Fibroblast of villous mesenchyme (primary cell): ENCODE measurements at places on chromosomes 7 and 10.
A peak's percentile ranks its signal among the peaks of the same experiment; 100 is the strongest.

GRCh38 chr10:1394155-1394912, 338.1 kb downstream of the WDR37 start:
- DNase-seq = no peak

DNA sequence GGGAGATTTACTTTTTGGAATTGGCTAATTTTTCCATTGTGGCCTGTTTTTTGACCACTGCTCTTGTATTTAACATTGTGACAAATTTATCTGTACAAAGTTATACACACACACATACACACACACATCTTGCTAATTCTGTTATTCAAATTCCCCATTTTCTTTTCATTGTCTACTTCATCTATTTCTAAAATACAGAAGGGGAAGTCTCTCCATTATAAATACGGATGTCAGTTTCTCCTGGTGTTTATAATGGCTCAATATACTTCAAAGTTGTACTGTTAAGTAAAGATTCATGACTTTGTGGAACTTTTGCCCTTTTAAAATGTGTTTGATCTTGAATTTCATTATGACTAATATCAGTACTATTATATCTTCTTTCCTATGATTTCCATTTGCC, 81.0 kb downstream of the CNOT4 start:
- DNase-seq = no peak

GRCh38 chr7:16935341-16935735, 53.6 kb upstream of the AGR3 start:
- no peak for DNase-seq

DNA sequence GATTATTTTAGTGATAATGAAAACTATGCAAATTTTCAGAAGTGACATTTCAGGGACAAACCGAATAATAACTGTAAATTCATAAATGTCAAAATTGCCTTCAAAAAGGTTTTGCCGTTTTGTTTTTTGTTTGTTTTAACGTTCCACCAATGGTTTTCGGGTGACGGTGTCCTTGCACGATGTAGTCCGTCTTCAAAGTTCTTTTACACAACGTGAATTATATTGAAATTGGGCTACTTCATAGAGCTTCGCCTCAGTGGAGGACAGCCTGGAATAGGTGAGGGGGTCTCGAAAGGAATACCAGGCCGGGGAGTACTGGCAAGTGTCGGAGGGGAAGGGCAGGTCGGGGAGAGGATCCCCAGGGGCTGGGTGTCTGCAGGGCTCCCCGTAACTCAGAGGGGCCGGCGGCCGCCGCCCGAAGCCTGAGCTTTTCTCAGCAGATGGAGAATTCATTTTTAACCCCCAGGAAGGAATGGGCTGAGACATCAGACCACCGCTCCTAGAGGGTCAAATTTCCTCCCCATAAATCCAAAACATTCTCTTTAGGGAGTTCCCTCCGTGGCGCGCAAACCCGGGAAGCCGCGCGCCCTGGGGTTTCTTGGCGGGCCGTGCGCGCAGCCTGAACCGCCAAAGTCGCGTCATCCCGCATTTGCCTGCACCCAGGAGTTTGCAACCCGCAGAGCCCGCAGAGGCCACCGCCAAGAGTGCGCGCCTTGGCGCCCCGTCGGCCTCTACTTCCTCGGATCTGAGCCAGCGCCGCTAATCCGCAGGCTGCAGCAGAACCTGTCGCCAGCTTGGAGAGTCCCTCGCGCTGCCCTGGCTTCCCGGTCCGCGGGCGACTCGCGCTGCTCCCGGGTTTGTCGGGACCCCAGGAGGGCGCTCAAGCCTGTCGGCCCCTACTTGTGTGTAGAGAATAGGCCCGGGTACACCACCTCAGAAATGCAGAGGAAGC, 17.3 kb upstream of the EVX1 start:
- DNase-seq = no peak

DNA sequence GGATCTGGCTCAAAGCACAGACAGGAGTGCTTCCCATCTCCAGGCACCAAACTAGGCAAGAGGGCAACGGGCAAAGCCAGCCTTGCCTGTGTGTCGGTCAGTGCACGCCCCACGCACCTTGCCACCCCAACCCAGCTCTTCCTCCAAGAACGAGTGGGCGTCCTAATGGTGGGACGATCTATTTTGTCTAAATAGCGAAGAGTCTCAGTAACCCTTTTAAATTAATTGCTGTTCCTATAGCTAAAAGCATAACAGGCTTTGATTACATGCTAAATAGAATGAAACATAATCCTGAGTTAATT, 12.2 kb downstream of the EN2 start:
- DNase-seq = no peak

DNA sequence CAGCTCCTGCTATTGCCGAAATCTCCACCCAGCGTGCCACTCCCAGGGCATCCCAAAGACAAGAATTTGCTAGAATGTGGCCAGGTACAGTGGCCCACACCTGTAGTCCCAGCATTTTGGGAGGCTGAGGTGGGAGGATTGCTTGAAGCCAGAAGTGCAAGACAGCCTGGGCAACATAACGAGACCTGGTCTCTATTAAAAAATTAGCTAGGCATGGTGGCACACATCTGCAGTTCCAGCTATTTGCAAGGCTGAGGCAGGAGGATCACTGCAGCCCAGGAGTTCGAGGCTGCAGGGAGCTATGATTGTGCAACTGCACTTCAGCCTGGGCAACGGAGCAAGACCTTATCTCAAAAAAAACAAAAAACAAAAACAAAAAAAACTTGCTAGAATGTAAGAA, 73.3 kb upstream of the LYZL2 start:
- DNase-seq = no peak

GRCh38 chr7:5598261-5598761, 174.7 kb upstream of the TNRC18 start:
- DNase-seq = peak; percentile 49

DNA sequence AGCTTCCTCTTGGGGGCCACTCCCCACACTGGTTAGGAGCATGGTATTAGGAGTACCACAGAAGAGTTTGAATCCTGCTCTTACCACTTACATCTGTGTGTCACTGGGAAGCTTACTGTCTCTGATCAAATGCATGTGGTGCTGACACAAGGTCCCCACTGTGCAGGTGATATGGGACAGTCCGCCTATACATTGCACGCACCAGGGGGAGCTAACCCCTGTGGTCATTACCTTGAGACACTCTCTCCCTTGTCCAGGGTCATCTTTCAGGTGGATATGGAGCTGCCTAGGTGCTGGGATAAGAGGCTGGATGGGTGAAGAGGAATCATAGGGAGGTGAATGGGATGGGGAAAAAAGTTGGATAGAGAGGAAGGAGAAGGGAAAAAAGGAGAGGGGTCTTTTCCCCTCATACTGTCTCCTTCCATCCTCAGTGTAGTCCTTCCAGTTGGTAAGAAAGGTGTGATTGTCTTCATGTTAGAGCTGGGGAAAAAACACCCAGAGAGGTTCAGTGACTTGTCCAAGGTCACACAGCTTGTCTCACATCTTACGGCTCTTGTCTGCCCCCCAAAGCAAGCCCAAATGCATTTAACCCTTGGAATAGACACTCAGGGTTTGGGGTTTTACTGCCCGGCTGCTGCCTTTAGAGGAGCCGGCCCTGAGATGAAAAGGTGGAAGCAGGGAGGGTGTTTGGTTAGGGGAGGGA, 125.9 kb downstream of the CDH23 start:
- no peak for DNase-seq

DNA sequence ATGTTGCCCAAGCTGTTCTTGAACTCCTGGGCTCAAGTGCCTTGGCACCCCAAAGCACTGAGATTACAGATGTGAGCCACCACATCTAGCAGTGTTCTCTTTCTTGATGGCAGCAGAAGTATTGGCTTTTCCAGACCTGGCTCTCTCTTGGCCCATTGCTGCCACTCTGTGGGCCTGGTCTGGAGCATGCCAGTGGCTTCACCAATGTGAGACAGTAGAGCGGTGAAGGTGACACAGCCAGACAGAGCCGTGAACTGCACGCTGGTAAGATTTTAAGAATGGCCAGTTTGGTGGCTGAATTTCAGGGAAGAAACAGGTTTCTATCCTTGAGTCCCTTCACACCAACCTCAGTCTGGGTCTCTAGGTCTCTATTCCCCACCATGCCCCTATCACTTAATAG, 552.7 kb upstream of the NRP1 start:
- DNase-seq = no peak

GRCh38 chr7:19982841-19983835, 209.7 kb upstream of the TMEM196 start:
- DNase-seq = peak; percentile 78

DNA sequence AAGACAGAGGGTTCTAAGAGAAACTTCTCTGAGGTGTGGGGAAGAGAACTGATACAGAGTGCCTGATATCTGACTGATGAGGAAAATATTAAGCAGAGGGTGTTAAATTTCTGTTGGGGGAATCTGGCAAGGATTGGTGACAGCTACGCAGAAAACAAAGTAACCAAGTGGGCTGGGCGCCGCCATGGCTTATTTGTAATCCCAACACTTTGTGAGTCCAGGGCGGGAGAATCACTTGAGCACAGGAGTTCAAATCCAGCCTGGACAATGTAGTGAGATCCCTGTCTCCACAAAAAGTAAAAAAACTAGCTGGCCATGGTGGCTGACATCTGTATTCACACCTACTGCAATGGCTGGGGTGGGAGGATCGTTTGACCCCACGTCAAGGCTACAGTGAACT, 2.1 kb upstream of the C7orf25 start:
- peak; percentile 14 for DNase-seq

GRCh38 chr7:34850681-34851080, 186.6 kb downstream of the DPY19L1 start:
- no peak for DNase-seq

GRCh38 chr7:103343332-103343731, 1.2 kb downstream of the DNAJC2 start:
- no peak for DNase-seq

GRCh38 chr10:35306852-35307251, 29.5 kb upstream of the CCNY start:
- DNase-seq = no peak

DNA sequence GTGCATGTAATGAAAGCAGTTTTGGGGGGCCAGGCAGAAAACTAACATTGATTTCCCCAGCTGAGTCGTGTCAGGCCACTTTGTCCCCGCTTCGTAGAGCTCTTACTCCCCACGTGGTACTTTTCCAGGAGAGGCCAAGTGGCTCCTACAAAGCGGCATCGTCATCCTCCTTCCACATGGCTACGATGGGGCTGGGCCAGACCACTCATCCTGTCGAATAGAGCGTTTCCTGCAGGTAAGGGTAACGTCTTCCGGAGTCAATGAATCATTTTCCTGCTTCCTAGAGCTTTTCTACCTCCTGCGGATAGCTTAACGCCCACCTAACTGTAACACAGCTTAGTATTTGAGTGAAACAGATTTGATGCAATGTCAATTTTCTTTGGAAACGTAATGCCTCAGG, 21.7 kb upstream of the SEC61A2 start:
- no peak for DNase-seq

DNA sequence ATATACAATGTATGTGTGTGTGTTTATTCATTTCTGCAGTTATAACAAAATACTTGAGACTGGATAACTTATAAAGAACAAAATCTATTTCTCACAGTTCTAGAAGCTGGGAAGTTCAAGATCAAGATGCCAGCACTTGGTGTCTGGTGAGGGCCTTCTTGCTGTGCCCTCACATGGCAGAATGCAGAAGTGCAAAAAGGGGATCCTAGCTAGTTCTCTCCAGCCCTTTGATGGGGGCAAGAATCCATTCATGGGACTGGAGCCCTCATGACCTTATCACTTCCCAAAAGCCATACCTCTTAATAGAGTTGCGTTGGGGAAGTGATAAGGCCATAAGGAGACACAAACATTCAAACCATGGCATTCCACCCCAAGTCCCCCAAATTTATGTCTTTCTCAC, 8.4 kb downstream of the GRB10 start:
- DNase-seq = no peak

DNA sequence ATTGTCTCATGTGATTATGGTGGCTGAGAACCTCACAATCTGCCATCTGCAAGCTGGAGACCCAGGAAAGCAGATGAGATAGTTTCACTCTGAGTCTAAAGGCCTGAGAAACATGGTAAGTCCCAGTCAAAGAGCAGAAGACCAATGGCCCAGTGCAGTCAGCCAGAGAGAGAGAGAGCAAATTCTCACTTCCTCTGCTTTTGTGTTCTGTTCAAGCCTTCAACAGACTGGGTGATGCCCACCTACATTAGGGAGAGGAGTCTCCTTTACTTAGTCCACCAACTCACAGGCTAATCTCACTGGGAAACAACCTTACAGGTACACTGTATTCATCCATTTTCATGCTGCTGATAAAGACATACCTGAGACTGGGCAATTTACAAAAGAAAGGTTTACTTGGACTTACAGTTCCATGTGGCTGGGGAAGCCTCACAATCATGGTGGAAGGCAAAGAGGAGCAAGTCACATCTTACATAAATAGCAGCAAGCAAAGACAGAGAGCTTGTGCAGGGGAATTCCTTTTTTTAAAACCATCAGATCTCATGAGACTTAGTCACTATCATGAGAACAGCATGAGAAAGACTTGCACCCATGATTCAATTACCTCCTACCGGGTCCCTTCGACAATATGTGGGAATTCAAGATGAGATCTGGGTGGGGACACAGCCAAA, 4.7 kb upstream of the FRMPD2 start:
- no peak for DNase-seq

DNA sequence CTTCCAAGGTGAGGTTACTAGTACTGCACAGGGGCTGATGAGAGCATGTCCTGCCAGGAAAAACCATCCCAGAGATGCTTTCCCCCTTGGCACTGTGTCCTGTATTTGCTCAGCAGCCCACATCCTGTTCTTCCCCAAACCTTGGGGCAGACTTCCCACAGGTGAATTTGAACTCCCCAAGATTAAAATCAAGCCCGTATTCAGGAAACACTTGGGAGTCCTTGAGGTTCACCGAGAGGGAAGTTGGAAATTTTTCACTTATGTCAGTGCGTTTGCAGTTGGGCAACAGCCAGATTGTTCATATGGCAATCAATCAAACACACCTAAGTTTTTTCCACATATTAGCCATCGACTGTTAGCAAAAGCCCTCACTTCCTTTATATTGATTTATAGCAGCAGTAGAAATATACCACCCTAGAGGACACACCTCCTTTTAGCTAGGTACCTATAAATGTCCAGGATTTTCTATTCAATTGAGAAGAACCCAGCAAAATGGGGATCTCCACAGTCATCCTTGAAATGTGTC, at the start of gene DMBT1:
TSS of gene DMBT1 (plus strand) at position 476 of the 526 bp plus-strand sequence. CDS start at position 493, 17 bp downstream.
- no peak for DNase-seq
